ENCODE measurements at places on chromosomes 5 and 9. TPM values are rescaled to one million over a fixed set of nuclear protein-coding genes. Genes with fewer than 3 reads are reported as not detected.

The PCDHB11 gene
- total RNA-seq = 14.2 TPM

DNA sequence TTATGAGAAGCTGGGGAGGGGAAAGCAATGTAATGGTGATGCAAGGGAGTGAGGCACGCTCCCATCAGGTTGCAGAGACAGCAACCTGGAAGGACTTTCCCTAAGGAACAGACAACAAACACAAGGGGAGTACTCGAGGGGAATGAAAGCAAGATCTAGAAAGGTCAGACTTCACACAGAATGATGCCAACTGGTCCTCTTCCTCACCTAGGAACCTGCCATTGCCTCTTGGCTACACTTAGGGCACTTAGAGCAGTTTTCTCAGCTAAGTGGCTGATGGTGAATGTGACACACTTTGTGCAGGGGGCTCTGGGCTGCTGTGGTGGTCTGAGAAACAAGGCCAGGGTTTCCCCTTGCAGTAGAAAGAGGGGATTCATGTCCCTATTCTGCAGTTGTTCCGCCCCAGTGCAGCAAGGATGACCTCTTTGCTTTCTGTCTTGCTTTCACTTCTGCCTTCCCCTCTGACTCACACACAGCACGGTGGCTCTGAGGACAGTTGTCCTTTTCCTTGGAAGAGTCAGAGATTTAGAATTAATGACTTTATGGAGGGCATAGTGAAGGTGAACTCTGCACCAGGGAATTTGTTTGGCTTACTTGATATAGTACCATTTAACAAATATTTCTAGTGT is 394.0 kb upstream of the KLF4 start:
- DNase-seq = no peak
- no peaks in the 10 kb centered on the region for H3K27me3 ChIP-seq
- no peak overlapping the region for H3K4me3 ChIP-seq
- H3K4me1 ChIP-seq = no peaks in the 10 kb centered on the region
- H3K27ac ChIP-seq = no peak overlapping the region
- H3K36me3 ChIP-seq = no peaks in the 10 kb centered on the region

The GRXCR2 gene
- total RNA-seq = not detected

DNA sequence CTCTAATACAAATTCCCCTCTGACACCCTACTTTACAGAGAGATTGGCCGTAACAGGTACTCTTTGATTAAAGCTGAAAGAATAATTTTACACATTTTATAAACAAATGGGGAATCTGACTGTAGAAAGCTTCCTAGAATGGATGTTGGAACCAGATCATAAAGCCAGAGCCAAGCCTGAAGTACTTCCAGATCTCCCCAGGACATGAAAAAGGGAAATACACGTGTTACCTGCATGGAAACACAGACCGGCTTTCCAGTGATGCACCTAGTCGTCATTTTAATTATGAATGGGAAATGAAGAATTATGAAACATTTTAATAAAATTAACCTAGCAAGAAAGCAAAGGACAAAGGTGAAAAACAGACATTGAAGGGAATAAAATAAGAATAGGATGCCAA is 66.5 kb downstream of the ERCC6L2 start:
- H3K36me3 ChIP-seq = peaks cover 65% of the 10 kb centered on the region
- no peak overlapping the region for H3K27ac ChIP-seq
- H3K4me3 ChIP-seq = no peak overlapping the region
- no peaks in the 10 kb centered on the region for H3K27me3 ChIP-seq
- DNase-seq = no peak

GRCh38 chr5:28548856-28549255 is 1510.5 kb upstream of the CDH9 start:
- no peaks in the 10 kb centered on the region for H3K4me1 ChIP-seq
- no peak overlapping the region for H3K27ac ChIP-seq
- no peak for DNase-seq
- no peaks in the 10 kb centered on the region for H3K27me3 ChIP-seq

DNA sequence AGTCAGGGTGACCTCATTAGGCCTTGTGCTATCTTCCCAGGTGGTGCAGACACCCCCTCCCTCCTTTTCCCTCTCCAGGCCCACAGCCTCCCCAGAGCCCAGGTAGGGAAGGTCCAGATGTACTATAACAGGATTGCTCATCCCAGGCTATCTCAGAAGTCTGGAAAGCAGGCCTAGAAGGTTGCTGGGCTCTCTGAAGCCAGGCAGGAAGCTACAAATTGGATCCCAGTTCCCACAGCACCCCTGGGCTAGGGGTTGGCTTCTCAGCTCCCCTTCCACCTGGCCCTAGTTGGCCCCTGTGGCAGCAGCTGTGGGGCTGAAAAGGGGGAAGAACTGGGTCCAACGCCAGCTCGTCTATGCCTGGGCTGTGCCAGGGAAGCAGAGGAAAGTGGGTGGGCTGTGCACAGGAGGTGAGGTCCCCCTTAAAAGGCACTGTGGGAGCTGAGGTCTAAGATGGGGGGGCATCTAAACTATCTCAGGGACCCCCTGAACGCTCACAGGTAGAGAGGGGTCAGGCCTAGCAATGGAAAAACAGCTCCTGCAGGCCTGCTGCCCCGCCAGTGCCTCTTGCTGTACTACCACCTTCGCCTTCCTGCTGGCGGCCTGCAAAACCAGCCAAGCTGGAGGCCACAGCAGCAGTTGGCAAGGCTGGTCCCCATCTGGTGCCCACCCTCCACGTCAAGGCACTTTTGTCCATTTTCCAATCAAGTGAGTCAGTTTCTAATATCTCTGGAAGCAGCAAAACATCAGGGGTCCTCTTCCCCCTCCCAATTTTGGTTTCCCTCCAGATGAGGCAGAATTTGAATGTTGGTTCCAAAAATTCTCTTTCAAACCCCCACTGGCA is 13.3 kb upstream of the PSMD5 start:
- H3K4me3 ChIP-seq = no peak overlapping the region
- no peak overlapping the region for H3K27ac ChIP-seq
- no peaks in the 10 kb centered on the region for H3K27me3 ChIP-seq
- no peak for DNase-seq

The RNF130 gene
- 31.6 TPM for total RNA-seq

DNA sequence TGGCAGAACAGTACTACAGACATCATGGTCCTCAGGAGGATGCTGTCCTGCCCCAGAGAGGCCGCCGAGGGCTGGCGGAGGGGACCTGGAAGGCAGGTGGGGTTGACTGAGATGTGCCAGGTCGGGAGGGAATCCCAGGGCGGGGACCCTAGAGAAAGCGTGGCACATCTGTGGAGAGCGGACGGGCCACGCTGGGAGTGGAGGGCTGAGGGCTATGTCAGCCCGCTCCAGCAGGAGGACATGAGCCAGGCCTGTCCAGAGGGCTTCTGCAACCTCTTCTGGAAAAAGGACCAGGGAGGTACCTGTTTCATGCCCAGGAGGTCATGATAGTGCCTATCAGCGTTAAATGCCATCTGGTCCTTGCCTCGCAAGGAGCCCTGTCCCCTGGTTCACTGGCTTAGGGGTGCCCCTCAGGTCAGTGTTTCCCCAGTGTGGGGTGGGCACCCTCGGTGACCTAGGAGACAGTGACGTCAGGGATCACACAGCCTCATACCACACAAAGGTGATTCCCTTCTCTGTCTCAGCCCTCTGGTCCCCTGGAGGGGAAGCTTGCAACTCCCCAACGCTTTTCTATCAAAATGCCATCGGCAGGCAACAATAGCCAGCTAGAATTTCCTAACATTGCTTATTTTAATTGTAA is 103.6 kb upstream of the IER5L start:
- no peak overlapping the region for H3K4me3 ChIP-seq
- DNase-seq = no peak
- H3K27ac ChIP-seq = no peak overlapping the region
- H3K27me3 ChIP-seq = no peaks in the 10 kb centered on the region

DNA sequence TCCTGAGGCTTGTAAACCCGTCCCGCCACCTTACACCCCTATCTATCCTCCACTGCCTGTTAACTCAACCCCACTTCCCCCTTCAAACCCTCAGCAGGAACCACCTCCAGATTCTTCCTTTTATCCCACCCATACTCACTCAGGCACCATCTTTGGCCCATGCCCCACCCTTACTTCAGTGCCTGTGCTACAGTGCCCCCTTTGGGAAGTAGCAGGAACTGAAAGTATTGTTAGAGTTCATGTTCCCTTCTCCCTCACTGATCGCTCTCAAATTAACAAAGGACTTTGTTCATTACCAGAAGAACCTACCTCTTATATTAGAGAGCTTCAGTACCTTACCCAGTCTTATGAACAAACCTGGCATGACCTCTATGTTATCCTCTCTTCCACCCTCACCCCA is 92.2 kb upstream of the MOCS2 start:
- no peaks in the 10 kb centered on the region for H3K27me3 ChIP-seq
- no peaks in the 10 kb centered on the region for H3K4me1 ChIP-seq
- H3K4me3 ChIP-seq = no peak overlapping the region
- DNase-seq = peak; percentile 19

The FOXD4 gene
- not detected for total RNA-seq

The PRRT1B gene
- not detected for total RNA-seq

The TUBB4B gene
- 714 TPM for total RNA-seq

- H3K4me3 ChIP-seq = no peak overlapping the region
- no peak for DNase-seq
- H3K4me1 ChIP-seq = no peaks in the 10 kb centered on the region
- H3K36me3 ChIP-seq = no peaks in the 10 kb centered on the region
- no peak overlapping the region for H3K27ac ChIP-seq
Observed at GRCh38 chr9:87109231-87109631, 161.9 kb upstream of the GAS1 start.

- no peaks in the 10 kb centered on the region for H3K27me3 ChIP-seq
- no peak overlapping the region for H3K4me3 ChIP-seq
- no peak for DNase-seq
- no peak overlapping the region for H3K27ac ChIP-seq
- H3K4me1 ChIP-seq = no peaks in the 10 kb centered on the region
Observed at GRCh38 chr5:14528926-14529325, 52.7 kb upstream of the OTULINL start.

The GALNT12 gene
- total RNA-seq = 0.54 TPM

DNA sequence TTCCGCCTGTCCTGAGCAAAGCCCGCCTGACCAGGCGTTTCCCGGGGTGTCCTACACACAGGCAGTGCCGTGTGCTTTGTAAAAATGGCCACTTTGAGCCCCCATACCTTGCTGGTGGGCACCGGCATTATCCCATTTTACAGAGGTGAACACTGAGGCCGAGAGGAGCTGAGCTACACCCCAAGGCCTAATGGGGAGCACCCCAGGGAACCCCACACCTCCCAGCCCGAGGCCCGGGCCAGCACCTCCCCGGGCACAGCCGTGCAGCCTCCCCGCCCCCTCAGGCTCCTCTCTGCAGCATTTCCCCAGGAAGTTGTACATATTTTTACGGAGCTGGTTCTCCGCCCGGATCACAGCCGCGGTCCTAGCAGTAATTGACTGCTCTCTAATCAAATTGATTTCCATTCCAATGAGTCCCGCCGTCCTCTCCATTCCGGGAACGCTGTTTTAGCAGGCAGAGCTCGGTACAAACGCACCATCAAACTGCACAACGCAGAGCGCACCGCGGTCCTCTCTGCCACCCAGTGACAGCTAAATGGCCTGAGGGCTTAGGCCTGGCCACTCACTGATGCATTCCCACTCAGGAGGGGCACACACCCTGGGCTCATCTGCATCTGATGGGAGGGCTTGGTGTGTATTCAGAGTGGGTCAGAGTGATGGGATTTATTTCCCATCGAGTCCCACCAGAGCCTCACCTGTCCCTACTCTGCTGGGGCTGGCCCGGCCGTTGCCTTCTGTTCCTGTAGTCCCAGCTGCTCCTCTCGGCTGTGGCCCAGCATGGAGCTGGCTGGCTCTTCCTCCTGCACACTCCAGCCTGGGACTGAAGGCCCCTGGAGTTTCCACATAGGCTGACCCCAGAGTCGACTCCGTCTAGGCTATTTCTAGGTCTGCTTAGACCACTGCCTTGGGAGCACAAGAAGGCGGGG is 36.2 kb upstream of the UBAC1 start:
- H3K27ac ChIP-seq = no peak overlapping the region
- peaks cover 15% of the 10 kb centered on the region for H3K4me1 ChIP-seq
- no peaks in the 10 kb centered on the region for H3K36me3 ChIP-seq
- H3K4me3 ChIP-seq = no peak overlapping the region
- no peak for DNase-seq

DNA sequence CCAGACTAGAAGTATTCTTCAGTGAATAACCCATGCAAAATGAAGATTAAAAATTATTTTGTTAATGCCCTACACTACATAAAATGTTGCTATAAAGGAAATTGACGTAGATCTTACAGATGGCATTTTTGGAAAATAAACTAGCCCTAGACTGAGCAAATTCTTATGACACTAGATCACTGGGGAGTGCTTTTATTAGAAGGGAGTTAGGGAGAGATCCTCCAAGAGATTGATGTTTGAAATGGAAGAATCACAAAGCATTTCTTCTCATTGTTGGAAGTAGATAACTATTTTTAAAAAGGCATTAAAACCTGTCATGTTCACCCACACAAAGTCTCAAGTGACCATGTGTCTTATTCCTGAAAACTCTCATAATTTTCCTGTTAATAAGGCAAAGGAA is 351.1 kb upstream of the TLE4 start:
- no peak overlapping the region for H3K4me3 ChIP-seq
- no peaks in the 10 kb centered on the region for H3K36me3 ChIP-seq
- no peak for DNase-seq

- peaks cover 29% of the 10 kb centered on the region for H3K4me1 ChIP-seq
- no peaks in the 10 kb centered on the region for H3K36me3 ChIP-seq
- peak; percentile 32 for DNase-seq
- H3K27me3 ChIP-seq = no peaks in the 10 kb centered on the region
Observed at GRCh38 chr5:52743970-52744369, 43.7 kb upstream of the ITGA1 start.

The C5orf58 gene
- total RNA-seq = not detected

GRCh38 chr5:142275496-142275895 is 49.3 kb downstream of the SPRY4 start:
- H3K36me3 ChIP-seq = no peaks in the 10 kb centered on the region
- no peak overlapping the region for H3K4me3 ChIP-seq
- peaks cover 9% of the 10 kb centered on the region for H3K4me1 ChIP-seq
- no peak overlapping the region for H3K27ac ChIP-seq
